CD8-positive, alpha-beta T cell (primary cell): ENCODE measurements at places on chromosomes 6 and 20.

- no peak for DNase-seq
Measured at GRCh38 chr6:18242062-18242851, 22.1 kb downstream of the DEK start.

DNA sequence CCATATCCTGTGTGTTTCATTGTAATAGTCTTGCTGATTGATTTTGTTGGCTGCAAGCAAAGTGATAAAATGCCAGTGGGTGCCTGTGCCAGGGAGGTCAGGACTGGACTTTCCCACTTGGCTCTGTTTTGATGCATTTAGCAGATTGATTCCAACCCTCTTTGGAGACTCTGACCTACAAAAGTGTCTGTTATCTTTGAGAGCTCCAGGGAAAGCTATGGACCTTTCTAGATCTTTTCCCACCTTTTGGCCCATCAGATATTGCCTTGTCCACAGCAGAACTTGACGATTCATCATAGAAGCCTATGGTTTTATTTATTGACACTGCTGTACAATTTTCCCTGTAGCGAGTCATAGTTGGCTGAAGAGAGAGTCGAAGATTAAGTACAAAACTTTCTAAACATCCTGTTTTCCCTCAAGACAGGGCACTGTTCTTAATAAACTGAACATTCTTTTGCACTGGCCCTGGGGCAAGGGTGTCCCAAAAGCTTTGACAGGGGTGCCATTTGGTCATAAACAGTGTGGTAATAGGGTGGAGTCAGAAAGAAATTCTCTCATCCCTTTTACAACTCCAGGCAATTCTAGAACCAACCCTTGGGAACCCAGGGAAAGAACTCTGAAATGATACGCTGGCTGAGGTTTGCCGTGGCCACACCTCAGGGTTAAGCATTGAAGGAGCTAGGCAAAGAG, 53.7 kb downstream of the E2F3 start:
- DNase-seq = no peak

DNA sequence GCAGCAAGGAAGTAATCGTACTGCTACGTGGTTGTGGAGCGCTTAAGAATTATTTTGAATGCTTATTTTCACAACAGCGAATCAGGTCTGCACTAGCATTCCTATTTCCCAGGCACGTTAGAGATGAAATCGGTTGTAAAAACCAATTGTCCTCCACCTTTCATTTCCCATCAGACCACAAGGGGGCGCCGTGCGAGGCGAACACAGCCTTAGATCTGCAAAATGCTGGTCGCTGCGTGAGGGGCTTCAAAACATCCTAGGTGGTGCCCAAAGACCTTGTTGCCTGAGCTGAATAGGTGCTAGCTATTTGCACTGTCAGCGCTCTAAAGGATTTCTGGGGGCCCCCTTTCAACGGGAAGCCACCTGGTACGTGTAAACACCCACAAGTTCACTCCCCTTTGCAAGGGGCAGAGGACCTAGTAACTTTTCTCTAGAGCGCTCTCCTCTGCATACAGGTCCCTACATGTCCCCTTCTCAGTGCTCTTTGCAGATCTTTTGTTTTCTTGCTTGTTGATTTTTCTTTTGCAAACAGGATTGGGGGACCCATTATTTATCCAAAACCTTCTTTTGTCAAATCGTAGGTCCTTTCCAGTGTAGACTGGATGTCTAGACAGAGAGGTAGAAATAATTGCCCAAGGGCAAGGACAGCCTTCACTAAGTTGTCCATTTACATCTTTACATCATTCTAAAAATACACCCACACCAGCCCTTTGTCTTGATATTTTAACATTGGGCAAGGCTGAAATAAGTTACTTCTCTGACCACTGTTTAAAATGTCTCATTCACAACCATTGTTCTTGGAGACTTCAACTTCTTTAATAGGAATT, 59.8 kb downstream of the NEDD9 start:
- peak; percentile 69 for DNase-seq

DNA sequence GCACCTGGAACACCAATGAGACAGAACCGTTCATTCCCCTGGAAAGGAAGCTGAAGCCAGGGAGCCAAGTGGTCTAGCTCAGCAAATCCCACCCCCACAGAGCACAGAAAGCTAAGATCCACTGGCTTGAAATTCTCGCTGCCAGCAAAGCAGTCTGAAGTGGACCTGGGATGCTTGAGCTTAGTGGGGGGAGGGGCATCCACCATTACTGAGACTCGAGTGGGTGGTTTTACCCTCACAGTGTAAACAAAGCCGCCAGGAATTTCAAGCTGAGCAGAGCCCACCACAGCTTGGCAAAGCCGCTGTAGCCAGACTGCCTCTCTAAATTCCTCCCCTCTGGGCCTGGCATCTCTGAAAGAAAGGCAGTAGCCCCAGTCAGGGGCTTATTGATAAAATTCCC, 53.1 kb downstream of the KIF16B start:
- no peak for DNase-seq

GRCh38 chr6:144471986-144472385, 186.9 kb downstream of the UTRN start:
- no peak for DNase-seq

GRCh38 chr6:7112741-7113313, 5.1 kb downstream of the RREB1 start:
- peak; percentile 26 for DNase-seq

GRCh38 chr20:62728028-62728780, 19.6 kb downstream of the NTSR1 start:
- DNase-seq = no peak

DNA sequence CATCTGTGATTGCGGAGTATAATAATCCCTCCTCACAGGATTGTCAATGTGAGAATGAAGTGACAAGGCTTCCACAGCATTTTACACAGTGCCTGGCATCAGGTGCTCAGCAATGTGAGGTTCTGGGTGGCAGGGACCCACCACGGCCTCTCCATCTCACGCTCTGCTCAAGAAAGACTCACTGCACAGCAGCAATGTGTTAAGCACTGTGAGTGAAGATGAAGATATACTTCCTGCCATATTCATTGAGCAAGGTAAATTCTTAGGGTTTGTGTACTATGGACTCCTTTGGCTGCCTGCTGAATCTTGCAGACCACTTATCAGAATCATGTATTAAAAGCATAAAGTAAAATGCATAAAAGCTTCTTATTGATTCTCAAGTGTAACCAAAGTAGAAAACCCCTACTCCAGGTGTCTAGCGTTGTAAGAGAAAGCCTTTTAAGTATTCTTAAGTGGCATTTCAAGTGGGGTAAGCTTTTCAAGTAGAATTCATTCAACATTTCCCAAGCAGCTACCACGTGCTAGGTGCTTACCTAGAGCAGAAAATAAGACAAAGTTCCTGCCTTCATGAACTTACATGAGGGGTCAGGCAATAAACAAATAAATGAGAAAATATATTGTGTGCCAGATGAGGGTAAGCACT, 17.0 kb upstream of the MEP1A start:
- DNase-seq = no peak
